SJSA1 (cell line): ENCODE measurements at places on chromosomes 6 and 20. TPM values are rescaled to one million over a fixed set of nuclear protein-coding genes. Genes with fewer than 3 reads are reported as not detected.

DNA sequence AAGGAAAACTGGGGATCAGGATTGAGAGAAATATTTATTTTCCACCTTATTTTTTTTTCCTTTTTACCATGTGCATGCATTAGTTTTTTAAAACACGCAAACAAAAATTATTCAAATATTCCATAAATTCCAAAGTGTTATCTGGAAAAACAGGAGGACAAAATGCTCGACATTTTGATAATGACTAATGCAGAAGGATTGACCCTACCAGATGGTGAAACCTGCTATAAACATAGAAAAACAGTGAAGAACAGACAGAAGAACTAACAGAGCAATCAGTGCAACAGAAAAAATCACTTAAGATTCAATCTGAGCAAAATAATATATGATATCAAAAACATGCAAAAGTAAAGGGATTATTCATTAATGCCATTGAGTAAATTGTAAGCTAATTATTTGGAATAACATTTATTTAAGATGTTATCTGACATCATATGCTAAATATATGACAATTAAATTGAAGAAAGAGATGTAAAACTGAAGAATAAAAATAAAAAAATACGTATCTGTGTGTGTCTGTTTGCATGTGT lies 218.4 kb downstream of the LMBRD1 start:
- no peak for DNase-seq

DNA sequence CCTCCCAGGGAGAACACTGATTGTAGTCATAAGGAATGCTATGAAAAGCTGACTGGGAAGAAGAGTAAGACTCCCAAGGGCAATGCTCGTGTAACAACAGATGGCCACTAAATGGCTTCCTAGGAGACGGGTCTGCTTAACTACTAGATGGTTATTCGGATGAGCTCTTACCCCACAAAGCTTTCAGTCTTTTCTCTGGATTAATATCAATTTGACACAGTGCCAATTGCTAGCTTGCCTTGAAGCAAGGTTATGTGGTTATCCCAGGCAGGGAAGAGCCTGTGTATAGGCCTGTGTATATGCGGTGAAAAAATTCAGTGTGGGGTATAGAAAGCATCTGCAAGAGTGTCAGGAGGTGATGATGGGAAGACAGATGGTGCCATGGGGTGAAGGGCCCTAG lies 86.4 kb upstream of the NOX3 start:
- DNase-seq = no peak

GRCh38 chr6:116352515-116353471 lies 18.0 kb upstream of the DSE start:
- no peak for DNase-seq

DNA sequence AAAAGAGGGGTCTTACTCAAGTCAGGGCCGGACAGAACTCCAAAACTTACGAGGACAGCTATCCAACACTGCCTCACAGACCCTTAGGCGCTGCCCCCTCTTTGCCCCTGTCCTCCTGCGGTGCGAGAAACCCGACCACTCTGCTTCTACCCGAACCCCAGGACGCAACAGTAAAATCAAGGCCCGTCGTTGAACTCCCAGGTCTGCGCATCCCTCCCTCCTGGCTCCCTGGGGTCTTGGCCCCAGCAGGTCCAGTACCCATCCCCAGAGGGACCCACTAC lies 6.4 kb downstream of the OLIG3 start:
- DNase-seq = no peak

DNA sequence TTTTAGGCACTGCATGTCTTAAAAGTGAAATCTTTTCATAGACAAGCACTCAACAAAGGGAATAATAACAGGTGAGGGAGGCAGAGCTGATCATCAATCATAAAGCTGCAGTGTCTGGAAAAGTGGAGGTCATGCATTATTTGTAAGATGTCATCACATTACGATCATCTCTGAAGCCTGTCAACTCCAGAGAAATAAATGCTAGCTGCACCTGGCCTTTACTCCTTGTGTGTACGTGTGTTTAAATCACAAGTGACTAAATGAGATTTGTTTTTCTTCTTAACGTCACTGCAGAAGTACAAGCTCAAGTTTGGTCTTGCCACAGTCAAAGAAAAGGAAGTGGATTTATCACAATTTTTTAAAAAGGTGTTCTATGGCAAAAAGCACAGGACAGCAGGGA lies 275.5 kb upstream of the SGK1 start:
- DNase-seq = no peak

The NMBR gene
- total RNA-seq = not detected in 2 replicates

- no peak for DNase-seq
Observed at GRCh38 chr20:32296819-32297420, 19.5 kb downstream of the KIF3B start.

- peak; percentile 40 for DNase-seq
Observed at GRCh38 chr6:74409447-74409846, 713.4 kb downstream of the CD109 start.

The C4B gene
- total RNA-seq = 0.28 and 1.5 TPM in 2 replicates

- DNase-seq = no peak
Observed at GRCh38 chr6:11785415-11785773, 6.8 kb upstream of the ADTRP start.

- DNase-seq = peak; percentile 87
Observed at GRCh38 chr6:12203001-12203400, 87.2 kb upstream of the EDN1 start.

The PEX6 gene
- total RNA-seq = 25.1 and 30.0 TPM in 2 replicates

- no peak for DNase-seq
Observed at GRCh38 chr6:138028893-138029292, 78.3 kb downstream of the PERP start.

- DNase-seq = no peak
Observed at GRCh38 chr6:95511404-95511803, 65.9 kb upstream of the MANEA start.

GRCh38 chr6:15504581-15505350 lies 158.1 kb downstream of the DTNBP1 start:
- DNase-seq = peak; percentile 98

- no peak for DNase-seq
Observed at GRCh38 chr20:51412951-51413481, 129.5 kb downstream of the NFATC2 start.

The GHRH gene
- not detected in 2 replicates for total RNA-seq

The EDN3 gene
- not detected in 2 replicates for total RNA-seq

- DNase-seq = no peak
Observed at GRCh38 chr6:169701311-169701953, 397 bp downstream of the WDR27 start.

DNA sequence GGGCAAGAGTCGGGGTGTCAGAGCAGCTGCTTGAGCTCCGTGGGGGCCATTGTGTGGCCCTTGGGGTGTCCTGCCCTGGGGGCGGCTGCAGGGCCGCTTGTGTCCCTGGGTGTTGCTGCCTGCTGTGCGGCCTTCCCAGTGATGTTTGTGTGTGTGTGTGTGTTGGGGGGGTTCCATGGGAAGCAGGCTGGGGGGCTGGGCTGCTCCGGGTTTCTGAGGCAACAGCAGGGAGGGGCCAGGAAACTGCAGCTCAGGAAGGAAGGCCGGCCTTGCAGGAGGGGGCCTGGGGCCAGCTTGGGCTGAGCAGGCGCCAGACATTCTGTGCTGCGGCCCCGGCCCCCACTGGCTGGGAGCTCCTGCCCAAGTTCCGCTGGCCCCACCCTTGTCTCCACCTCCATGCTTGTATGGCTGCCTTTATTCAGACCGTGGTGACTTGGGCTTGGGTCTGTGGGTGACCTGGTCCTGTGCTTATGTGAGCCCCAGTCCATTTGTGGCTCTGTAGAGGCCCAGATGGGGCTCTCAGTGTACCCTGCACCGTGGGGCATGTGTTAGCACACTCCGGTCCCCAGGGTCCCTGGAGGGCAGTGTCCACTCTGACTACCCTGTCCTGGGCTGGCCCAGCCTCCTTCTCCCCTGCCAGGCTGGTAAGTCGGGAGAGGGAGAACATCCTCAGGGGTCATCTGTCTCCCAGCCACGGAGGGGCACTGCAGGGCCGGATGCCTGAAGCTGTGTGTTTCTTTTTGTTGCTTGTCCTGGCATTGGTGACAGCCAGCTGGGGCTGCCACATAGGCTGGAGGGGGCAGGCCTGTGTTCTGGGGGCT lies 4.6 kb upstream of the SOX18 start:
- peak; percentile 92 for DNase-seq

DNA sequence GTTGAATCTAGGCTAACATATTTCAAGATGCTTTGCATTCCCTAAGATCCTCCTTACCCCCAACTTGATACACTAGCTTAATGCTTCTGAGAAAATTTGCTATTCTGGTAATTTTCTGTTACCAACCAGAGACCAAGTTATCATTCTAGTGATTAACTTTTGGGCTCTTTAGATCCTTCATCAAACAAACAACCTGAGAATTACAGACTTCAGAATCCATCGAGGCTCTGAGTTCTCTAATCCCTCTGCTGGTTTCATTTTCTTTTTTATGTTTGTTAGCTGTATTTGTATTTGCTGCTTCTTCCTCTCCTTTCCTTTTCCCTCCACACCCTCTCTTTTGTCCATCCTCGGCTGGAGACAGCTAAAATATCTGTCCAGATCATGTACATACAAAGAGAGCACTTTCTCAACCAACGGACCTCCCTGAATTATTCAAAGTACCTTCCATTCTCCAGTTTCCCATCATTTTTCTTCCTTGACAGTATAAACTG lies 98.7 kb upstream of the RIPOR2 start:
- DNase-seq = no peak

DNA sequence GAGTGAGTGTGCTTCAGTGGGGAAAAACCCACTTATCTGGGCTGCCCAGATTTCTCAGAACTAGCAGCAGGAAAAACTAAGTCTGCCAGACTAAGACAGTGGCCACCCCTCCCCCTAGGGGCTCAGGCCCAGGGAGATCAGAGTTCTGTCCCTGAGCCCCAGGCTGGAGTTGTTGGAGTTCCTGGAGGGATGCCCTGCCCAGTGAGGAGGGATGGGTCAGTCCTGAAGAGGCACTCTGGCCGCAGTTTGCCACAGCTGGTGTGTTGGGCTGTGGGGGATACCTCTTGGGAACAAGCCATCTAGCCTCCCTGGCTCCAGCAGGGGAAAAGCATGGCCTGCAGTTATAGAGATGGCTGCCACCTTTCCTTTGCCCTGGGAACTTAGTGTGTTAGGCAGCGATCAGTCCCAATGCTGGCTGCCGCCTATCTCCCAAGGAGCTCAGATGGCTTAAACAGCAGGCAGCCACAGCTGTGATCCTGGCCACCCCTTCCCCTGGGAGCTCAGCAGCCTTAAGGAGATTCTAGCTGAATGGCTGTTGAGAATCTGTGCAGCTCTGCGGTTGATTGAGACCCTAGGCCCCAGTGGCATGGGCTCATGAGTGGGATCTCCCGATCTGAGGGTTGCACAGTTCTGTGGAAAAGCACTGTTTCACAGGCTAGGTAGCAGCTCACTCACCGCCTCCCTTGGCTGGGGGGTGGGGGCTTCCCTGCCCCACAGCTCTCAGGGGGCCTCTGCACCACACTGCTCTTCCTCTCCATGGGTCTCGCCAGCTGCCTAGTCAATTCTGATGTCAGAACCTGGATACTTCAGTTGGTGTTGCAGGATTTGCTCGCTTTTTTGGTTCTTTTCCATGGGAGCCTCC lies 13.2 kb downstream of the SIRPG start:
- no peak for DNase-seq

The OTOR gene
- not detected in 2 replicates for total RNA-seq

DNA sequence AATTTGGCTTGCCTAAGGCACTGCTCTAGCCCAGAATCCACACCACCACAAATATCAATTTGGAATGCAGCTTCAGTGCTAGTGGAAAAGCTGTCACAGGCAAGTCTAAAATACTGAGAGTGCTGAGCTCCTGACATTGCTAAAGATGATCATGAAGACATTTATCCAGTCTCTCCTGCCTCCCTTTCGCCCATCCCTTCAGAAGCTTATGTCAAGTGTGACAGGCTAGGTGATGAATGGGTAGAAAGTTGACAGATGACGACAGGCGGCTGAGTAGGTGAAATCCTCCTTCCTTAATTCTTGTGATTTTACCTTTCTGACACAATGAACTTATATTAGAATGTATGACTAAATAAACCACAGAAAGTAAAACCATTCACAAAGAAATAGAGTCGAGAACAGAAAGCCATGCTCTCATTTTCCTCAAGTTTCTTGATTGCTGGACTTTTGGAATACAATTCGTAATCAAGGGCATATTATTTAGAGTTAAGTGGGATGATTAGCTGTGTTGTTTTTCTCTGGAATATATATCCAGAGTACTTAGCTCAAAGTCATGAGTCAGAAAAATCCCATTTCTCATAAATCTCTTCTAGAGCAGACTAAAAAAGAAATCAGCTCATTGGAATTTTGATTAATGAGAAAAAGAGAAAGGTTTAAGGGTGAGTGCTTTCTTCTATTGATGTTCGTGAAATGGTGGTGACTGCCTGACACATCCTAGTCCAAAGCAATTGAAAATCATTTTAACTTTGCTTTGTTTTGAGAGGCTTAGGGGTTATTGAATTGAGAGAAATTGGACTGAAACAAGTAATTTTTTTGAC lies 1228.2 kb upstream of the CITED2 start:
- DNase-seq = no peak

DNA sequence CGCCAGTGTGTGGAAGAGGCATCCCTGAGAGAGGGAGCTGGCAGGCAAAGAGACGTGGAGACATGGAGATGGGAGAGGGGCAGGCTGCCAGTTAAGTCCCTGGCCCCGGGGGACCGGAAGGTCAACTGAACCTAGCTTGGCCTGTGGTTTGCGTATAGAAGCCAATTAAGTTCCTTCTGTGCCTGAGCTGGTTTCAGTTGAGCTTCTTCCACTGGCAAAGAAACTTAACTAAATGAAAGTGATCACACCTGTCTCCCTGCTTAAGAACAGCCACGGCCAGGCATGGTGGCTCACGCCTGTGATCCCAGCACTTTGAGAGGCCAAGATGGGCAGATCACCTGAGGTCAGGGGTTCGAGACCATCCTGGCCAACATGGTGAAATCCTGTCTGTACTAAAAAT lies 26.7 kb upstream of the NNAT start:
- no peak for DNase-seq

DNA sequence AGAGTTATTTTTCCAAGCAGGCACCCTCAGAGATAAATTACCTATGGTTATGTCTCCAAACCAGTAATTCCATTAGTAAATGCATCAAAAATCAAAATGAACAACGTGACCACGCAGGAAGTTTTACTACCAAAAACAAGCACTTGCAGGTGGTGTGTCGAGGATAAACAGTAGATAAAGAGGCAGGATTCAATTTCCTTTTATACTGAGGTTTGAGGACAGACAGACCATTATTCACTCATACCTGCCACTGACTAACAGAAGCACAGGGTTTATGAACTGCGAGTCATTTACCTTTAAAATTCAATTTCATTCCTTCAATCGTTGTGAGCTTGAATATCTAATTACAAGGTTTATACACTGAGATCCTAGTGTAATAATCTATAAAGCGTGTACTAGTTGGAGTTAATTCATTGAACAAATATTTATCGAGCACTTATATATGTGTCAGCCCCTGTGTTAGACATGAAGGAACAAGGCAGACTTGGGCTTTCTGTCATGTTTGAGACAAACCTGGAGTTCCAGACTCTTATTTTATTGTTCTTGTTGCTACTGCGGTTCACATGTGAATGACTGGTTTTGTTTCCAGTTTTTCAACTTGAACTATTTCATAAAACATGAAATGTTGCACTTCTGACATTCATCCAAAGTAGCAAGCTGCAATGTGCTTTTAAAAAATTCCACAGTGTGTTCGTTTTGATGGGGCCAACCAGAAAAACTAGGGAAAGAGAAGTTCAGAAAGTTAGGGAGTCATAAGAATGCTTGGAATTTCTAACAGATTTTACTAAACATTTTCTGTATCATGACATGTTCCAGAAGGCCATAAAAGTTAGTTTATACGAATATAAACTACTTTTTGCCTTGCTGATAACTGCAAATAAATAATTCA lies 205.6 kb downstream of the UST start:
- no peak for DNase-seq

- DNase-seq = no peak
Observed at GRCh38 chr6:75488033-75488432, 5.6 kb downstream of the FILIP1 start.
